ENCODE measurements at places on chromosomes 7 and 10.

DNA sequence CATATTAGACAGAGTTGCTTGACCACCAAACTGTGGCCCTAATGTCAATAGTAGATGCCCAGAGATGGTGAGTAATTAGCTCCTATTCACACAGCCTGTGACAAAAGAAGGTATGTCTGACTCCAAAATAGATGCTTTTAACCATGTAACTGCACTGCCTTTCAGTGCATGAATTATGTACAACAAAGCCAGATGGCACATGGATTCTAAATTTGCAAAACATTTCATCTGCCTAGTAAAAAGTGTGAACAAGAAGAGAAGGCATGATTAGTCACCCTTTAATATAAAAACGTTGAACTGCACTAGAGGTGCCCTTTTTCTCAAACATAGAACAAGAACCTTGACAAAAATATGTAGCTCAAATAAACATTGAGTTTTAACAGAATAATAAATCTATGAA lies 35.5 kb upstream of the PTPRZ1 start:
- H3K4me1 ChIP-seq, result peaks cover 5% of the 10 kb centered on the region
- H3K36me3 ChIP-seq, result no peaks in the 10 kb centered on the region
- no peak overlapping the region for H3K4me3 ChIP-seq
- DNase-seq, result no peak

DNA sequence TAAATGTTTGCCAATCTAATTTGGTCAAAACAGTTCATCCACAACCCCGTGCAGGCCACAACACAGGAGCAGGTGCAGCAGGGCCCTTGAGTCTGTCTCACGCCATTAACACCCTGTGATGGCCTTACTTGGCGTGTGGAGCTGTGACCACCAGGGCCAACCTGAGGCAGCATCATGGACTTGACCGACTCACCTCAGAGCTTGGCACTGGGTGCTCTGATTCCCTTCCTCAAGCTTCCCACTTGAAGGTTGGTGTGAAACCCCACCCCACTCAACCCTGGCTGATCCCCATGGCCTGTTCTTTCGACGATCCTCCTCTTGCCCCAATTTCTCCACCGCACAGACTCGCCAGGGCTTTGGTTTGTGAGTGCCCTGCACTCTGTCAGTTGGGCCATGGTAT lies 623.1 kb downstream of the PTPRN2 start:
- no peaks in the 10 kb centered on the region for H3K36me3 ChIP-seq
- H3K4me1 ChIP-seq, result peaks cover 6% of the 10 kb centered on the region
- peaks cover 3% of the 10 kb centered on the region for H3K27me3 ChIP-seq
- no peak overlapping the region for H3K27ac ChIP-seq

DNA sequence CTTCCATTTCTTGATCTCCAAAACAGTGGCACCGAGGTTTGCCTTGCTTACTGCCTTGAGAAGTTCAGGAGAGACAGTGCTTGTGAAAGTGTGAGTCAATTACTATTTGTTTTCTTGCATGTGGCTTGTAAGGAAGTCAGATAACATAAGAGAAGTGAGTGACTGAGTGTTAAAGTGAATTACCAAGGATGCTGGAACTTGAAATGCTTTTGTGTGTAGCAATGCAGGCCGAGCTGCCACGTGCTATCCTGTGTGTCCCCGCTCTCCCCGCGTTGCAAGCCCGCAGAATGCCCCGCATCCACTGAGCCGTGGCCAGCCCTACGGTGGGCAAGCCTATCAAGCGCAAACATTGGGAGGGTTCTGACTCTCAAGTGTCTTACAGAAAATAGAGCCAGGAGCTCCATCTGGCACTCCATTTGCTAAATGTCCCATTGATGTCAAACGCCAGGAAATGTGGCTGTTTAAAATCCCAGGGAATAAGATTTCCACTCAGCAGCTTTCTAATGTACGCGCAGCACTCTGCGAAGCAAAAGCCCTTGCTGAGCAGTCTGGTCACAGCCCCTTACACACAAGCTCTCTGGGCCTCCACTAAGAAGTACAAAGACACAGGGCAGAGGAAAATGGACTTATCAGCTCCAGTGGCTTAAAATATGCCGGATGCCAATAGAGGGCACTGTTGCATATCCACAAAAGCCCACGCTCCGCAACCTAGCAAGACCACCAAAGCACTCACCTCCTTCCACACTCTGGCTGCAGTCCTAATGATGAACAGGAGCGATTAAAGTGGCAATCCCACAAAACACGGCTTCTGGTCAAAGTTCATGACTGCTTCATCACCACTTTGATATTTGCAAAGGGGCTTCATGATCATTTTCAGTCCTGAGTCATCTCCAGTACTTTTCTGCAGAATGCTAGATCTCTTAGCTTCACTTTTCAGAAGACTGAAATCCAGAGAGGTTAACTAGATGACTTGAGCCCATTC lies 158.0 kb upstream of the ITGB1 start:
- no peak for DNase-seq
- no peaks in the 10 kb centered on the region for H3K27me3 ChIP-seq
- H3K27ac ChIP-seq, result no peak overlapping the region
- H3K4me3 ChIP-seq, result no peak overlapping the region
- no peaks in the 10 kb centered on the region for H3K36me3 ChIP-seq

- no peaks in the 10 kb centered on the region for H3K36me3 ChIP-seq
- H3K4me3 ChIP-seq, result no peak overlapping the region
- DNase-seq, result no peak
- no peak overlapping the region for H3K27ac ChIP-seq
- H3K4me1 ChIP-seq, result peaks cover 3% of the 10 kb centered on the region
Measured at GRCh38 chr10:75592151-75592787, 160.8 kb downstream of the LRMDA start.

DNA sequence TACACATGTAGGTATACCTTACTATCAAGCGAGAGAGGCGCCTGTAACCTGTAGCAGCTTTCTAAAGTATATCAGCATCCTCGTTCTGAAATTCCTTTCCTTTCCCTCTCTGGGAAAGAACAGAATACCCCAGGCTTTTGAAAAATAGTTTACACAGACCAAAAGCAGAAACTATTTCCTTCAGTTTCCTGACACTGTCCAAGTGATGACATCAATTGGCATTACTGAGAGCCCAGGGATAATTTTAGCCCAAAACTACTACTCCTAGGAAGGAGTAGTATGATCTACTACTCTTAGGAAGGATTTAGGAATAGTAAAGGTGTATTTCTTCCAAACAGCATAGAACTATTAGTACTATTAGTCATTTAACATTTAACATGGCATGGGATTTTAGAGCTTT lies 6.0 kb downstream of the GNG11 start:
- no peaks in the 10 kb centered on the region for H3K4me1 ChIP-seq
- H3K4me3 ChIP-seq, result no peak overlapping the region
- DNase-seq, result no peak

GRCh38 chr7:43479042-43479441 lies 103.9 kb upstream of the STK17A start:
- no peak overlapping the region for H3K4me3 ChIP-seq
- 0 out of 2 replicates have a peak, but pooled peaks cover 7% of the 10 kb centered on the region for H3K36me3 ChIP-seq
- peak; percentile 33 for DNase-seq

- no peaks in the 10 kb centered on the region for H3K27me3 ChIP-seq
- H3K4me1 ChIP-seq, result peaks cover 2% of the 10 kb centered on the region
- no peak overlapping the region for H3K4me3 ChIP-seq
- H3K36me3 ChIP-seq, result no peaks in the 10 kb centered on the region
- no peak for DNase-seq
- H3K27ac ChIP-seq, result no peak overlapping the region
Measured at GRCh38 chr7:84088802-84089201, 105.8 kb downstream of the SEMA3A start.

GRCh38 chr10:87670586-87670985 lies 10.9 kb downstream of the PAPSS2 start:
- H3K4me3 ChIP-seq, result no peak overlapping the region
- no peaks in the 10 kb centered on the region for H3K36me3 ChIP-seq

- H3K27ac ChIP-seq, result no peak overlapping the region
- no peak overlapping the region for H3K4me3 ChIP-seq
- DNase-seq, result no peak
- H3K36me3 ChIP-seq, result no peaks in the 10 kb centered on the region
- no peaks in the 10 kb centered on the region for H3K27me3 ChIP-seq
Measured at GRCh38 chr7:14604606-14605005, 297.9 kb downstream of the DGKB start.

DNA sequence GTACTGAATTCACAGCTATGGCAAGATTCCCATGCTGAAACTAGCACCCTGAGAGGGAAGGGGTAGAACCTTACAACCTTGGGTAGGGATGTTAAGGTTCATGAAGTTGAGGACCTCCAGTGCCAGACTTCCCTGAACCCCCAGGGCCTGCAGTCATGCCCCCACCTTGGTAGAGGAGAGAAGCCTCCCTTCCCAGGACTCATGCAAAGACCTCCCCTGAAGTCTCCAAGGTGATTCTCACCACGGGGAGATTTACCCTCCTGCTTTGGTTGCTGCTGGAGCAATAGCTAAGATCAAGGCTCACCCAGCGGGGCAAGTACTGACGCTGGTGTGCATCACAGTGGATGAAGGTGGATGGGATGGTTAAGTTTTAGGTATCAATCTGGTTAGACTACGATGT lies 49.1 kb upstream of the PFKP start:
- no peaks in the 10 kb centered on the region for H3K4me1 ChIP-seq
- H3K27ac ChIP-seq, result no peak overlapping the region
- no peak overlapping the region for H3K4me3 ChIP-seq
- H3K36me3 ChIP-seq, result no peaks in the 10 kb centered on the region
- no peaks in the 10 kb centered on the region for H3K27me3 ChIP-seq

DNA sequence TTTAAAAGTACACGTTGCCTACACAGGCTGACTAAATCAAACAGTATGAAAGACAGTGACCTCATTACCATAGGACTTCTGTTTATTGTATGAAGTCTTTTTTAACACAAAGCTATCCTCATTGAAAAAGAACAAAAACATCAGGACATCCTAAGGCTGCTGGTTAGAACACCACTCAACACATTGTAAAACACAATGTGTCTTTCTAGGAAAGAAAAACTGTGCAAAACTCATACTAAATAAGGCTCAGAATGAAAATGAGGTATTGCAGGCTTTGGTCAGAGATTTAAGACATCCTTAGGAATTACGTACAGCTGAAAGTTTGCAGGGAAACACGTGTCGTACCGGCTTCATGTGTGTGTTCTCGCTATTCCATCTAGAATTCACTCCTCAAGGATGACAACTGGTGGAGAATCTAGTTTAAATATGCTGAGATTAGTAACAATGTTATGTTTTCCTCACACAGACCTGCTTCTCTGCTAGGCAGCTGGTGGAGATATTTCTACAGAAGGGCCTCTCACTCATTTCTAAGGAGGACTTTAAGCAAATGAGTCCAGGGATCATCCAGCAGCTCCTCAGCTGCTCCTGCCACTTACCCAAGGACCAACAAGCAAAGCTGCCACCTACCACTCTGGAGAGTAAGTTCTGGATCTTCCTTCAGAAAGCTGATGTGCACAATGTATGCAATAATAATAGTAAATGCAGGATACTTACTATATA lies 29.3 kb downstream of the SLC39A12 start:
- no peaks in the 10 kb centered on the region for H3K27me3 ChIP-seq
- H3K27ac ChIP-seq, result no peak overlapping the region
- H3K4me3 ChIP-seq, result no peak overlapping the region
- H3K36me3 ChIP-seq, result no peaks in the 10 kb centered on the region
- H3K4me1 ChIP-seq, result no peaks in the 10 kb centered on the region

GRCh38 chr7:99762680-99763327 lies 21.2 kb downstream of the CYP3A4 start:
- no peaks in the 10 kb centered on the region for H3K36me3 ChIP-seq
- H3K27ac ChIP-seq, result no peak overlapping the region
- no peaks in the 10 kb centered on the region for H3K4me1 ChIP-seq
- no peaks in the 10 kb centered on the region for H3K27me3 ChIP-seq
- DNase-seq, result no peak

- H3K36me3 ChIP-seq, result no peaks in the 10 kb centered on the region
- H3K27ac ChIP-seq, result no peak overlapping the region
- DNase-seq, result no peak
- H3K4me1 ChIP-seq, result no peaks in the 10 kb centered on the region
Measured at GRCh38 chr7:57364933-57365710, 84.9 kb upstream of the ZNF716 start.

DNA sequence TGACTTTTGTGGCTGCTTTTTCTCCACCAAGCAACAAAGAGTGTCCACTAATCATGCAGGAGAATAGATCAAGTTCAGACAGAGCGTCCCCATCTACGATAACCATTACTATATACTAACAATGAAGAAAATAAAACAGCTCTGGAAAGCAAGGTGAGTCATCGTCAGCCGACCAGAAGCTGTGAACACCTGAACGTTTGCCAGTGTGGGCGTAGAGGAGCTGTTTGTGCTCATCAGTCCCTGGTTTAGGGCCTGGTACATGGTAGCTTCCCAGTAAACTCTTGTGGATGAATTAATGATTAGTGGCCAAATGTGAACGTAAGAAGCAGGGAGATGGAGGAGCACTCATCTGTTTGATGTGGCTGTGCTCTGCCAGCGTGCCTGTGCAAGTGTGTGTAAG lies 180.7 kb downstream of the EVX1 start:
- no peak for DNase-seq
- no peaks in the 10 kb centered on the region for H3K36me3 ChIP-seq
- H3K4me3 ChIP-seq, result no peak overlapping the region
- no peak overlapping the region for H3K27ac ChIP-seq
- H3K4me1 ChIP-seq, result no peaks in the 10 kb centered on the region

DNA sequence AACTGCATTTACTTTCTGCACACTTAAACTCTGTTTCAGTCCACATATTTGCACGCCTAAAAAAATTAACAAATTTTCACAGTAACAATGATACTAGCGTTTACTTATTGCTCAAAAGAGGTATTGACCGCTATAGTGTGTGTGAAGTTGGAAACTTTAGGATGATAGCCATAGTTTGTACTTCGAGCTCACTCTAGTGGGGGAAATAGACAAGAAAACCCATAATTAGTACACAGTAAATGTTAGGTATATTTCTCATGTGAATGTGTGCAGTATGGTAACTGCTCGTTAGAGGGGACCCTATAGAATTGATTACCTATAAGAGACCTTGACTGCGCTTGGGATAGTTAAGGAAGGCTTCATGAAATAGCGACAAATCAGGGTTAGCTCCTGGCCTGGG lies 238.4 kb downstream of the AUTS2 start:
- peaks cover 16% of the 10 kb centered on the region for H3K4me1 ChIP-seq
- no peak overlapping the region for H3K4me3 ChIP-seq
- DNase-seq, result no peak
- H3K27me3 ChIP-seq, result no peaks in the 10 kb centered on the region

GRCh38 chr7:50869108-50869725 lies 86.5 kb upstream of the GRB10 start:
- H3K36me3 ChIP-seq, result no peaks in the 10 kb centered on the region
- H3K27me3 ChIP-seq, result no peaks in the 10 kb centered on the region
- H3K4me1 ChIP-seq, result peaks cover 3% of the 10 kb centered on the region
- no peak overlapping the region for H3K27ac ChIP-seq

GRCh38 chr10:62154231-62154630 lies 114.4 kb downstream of the RTKN2 start:
- no peaks in the 10 kb centered on the region for H3K4me1 ChIP-seq
- H3K36me3 ChIP-seq, result no peaks in the 10 kb centered on the region
- no peak for DNase-seq
- no peaks in the 10 kb centered on the region for H3K27me3 ChIP-seq
- no peak overlapping the region for H3K27ac ChIP-seq

DNA sequence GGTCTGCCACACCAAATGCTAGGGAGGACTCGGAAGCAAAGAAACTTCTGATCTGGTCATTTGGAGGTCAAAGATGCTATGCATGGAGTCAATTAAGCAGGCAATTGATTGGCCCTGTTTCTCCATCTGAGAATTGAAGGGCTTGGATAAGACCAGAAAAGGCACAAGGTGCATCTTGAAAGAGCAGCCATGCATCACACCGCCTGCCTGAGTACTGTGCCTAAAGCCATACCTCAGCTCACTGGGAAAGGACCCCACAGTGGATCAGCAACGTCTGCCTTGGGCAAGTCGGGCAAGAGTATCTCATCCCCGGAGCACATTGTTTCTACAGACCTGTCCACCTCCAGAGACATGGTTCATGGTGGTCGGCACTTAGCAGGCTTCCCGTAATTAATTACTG lies 42.4 kb downstream of the DLG5 start:
- peaks cover 26% of the 10 kb centered on the region for H3K4me1 ChIP-seq
- H3K27ac ChIP-seq, result no peak overlapping the region
- H3K27me3 ChIP-seq, result no peaks in the 10 kb centered on the region
- no peaks in the 10 kb centered on the region for H3K36me3 ChIP-seq
- DNase-seq, result no peak
